ENCODE measurements at places on chromosomes 16 and 17.

GRCh38 chr17:17778308-17779014, 58.3 kb downstream of the SREBF1 start:
- no peak for DNase-seq

- DNase-seq, result no peak
These were observed 2.8 kb downstream of the ST6GALNAC1 start for GRCh38 chr17:76640550-76641380.

DNA sequence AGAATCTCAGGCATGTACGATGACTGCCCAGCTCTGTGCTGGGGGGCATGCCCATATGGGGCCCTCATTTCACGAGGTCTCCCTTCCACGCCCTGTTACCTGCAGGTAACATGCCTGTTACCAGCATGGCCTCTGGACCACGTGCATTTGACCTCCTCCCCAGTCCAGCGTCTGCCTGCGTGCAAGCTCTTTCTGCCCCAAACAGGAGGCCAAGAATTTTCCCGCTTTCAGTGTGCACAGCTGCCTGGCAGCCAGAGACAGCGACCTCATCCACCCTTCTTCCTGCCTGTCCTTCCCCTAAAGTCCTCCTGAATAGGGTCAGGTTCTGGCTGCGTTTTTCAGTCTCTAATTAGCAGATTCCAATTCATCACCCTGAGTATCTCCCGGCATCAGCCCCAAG, 306.5 kb upstream of the ZFHX3 start:
- no peak for DNase-seq

GRCh38 chr17:41539071-41539492, 11.0 kb upstream of the KRT19 start:
- DNase-seq, result no peak

DNA sequence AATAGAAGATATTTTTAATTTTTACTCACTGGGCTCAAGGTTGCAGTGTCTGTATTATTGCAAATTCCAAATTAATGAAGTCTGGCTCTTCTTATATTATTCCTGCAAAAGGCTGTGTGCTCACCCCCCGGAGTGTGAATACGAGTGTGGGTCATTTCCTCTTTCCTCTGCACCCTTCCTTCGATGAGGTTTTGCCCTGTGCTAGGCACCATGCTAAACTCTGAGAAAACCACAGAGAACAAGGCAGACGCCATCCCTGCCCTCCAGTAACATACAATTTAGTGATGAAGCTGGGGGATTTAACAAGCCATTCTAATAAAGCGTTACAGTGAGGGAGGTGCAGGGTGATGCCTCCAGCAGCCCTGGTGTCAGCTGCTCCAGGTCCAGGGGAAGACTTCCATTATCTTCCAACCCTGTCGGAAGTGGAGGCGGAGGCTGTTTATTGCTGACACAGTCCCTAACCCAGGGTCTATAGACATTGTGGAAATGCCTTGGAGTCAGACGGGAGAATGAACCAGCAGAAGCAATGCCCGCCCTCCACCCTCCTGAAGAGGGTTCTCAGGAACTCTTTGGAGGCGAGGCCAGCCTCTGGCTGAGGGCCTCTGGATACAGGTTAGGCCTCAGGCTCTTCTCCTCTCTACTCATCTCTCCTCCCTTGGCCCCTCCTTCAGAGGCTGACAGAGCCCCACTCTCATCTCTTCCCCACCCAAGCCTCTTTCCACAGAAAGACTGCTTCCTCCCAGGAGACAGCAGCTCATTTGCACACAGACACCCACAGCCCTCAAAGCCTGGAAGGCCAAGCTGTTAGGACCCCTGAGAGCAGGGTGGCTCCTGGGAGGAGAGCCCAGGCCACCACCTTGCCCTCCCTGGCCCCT, 2.0 kb upstream of the ACE start:
- DNase-seq, result no peak

GRCh38 chr16:67430504-67430976, 381 bp upstream of the HSD11B2 start:
- no peak for DNase-seq

DNA sequence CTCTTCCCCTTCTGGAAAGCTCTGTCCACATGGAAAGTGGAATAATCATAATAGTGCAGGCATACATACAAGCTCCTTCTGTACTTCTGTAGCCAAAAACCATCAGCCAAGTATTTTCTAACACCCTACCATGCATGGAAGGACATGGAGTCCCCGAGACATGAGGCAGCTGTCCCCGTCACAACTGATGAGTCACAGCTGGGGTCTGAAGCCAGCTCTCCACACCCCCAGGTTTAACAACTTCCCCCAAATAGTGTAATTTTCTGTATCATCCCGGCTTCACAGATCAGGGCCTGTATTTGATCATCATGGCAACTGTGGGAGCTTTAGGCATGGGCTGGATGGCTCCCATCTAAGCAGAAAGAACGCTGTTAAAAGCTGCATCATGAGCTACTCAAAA, 16.6 kb downstream of the C16orf96 start:
- no peak for DNase-seq

- DNase-seq, result no peak
These were observed 2.7 kb upstream of the IRX5 start for GRCh38 chr16:54928016-54928356.

- DNase-seq, result no peak
These were observed 98.9 kb downstream of the ZNF423 start for GRCh38 chr16:49756775-49757558.

DNA sequence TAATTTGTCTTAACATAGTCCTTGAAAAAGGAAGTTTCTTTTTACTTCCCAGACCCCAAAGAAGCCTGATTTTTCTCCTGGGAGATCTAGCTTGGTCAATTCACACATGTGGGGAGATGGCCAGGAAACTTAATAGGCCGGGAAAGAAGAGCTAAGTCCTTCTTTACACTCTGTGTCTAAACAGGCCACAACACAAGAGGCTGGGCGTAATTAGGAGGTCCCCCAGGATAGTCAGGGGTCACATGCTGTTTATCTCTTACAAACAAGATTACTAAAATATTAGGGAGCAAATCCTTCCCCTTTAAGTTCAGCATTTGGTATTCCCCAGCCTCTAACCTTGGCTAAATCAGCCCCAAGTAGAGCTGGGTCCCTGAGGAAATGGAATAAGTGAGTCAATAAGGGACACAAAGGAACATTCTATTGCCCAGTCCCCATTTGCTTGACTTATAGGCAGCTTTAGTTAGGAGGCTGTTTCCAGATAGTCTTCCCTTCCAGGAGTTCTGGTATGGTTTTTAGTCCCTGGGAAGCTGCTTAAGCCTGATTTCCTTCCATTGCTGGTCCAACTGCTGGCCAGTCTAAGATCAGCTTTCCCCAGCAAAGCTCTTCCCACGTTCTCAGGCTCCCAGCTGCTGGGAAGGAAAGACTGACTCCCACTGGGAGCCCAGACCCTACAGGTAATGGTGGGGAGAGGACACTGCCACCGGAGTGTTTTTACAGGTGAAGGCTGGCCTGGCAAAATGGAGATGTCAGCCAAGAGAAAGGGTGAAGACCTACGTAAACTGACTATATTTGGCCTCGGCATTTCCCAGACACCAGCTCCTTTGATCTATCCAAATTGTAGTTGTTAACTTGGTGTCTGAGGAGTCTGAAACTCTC, 14.1 kb upstream of the HOXB9 start:
- no peak for DNase-seq

GRCh38 chr17:66275651-66276050, 26.8 kb upstream of the PRKCA start:
- DNase-seq, result peak; percentile 91

DNA sequence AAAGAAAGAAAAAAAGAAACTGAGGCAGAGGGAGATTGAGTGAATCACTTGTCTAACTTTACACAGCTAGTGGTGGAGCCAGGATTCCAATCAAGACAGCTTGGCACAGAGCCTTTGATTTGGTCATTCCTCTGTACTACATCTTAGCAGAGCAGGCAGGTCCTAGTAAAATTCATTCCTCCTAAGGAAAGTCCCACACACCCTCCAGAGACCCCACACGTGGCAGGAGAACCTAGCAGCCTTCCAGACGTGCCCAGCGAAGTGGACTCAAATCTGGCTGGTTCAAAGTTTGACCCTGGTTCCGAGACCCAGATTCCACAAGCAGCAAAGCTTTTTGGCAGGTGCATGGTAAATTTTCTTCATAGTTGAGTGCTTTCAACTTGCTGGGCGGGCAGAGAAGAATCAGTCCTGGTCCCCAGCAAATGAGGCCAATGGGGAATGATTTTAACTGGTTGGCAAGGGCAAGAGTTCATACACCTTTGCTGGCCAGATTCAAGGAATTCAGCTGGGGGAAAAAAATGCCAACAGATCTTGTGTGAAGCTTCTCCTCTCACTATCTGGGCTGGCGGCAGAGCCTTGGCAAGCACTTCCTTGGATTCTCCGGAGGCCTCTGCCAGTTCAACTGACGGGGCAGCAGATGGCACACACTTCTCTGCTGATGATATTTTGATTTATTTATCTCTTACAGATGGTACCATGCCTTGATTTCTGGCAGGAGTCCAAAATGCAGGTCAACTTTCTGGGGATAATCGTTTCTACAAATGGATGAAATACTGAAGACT, 82.4 kb downstream of the GSG1L start:
- no peak for DNase-seq

DNA sequence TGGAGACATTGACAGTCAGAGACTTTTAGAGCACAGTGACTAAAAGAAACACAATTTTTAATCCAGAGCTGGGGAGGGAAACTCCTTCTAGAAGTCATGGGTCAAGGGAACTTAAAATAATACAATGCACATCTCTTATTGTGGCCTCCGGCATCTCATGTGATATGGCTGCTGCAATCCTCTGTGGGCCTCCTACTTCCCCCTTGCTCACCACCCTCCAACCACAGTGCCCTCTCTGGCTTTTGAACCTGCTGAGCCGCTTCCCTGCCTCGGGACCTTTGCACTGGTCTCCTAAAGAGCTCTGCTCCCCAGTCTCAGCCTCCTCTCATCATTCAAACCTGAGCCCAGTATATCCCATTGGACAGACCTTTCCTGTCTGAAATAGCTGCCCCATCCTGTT, 47.6 kb downstream of the HS3ST2 start:
- no peak for DNase-seq

GRCh38 chr17:51672065-51672464, 411.7 kb downstream of the UTP18 start:
- no peak for DNase-seq

- DNase-seq, result no peak
These were observed 438 bp downstream of the GRN start for GRCh38 chr17:44345454-44346026.

DNA sequence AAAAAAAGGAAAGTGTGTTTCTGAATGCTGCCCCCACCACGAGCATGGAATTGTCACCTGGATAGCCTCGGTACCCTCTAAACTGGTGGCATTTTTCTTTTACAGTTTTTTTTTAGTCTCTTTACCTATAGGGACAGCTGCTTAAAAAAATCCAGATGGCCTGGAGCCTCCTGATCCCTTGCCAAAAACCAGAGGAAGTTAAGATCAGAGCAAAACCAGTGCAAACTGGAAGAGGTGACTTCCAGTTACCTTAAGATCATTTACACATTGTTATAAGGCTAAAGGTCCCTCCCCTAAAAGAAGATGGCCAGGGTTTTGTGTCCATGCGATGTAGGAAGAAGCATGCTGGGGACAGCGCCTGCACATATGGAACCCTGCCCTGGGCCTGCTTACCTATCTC, 3.5 kb downstream of the MEFV start:
- DNase-seq, result no peak

DNA sequence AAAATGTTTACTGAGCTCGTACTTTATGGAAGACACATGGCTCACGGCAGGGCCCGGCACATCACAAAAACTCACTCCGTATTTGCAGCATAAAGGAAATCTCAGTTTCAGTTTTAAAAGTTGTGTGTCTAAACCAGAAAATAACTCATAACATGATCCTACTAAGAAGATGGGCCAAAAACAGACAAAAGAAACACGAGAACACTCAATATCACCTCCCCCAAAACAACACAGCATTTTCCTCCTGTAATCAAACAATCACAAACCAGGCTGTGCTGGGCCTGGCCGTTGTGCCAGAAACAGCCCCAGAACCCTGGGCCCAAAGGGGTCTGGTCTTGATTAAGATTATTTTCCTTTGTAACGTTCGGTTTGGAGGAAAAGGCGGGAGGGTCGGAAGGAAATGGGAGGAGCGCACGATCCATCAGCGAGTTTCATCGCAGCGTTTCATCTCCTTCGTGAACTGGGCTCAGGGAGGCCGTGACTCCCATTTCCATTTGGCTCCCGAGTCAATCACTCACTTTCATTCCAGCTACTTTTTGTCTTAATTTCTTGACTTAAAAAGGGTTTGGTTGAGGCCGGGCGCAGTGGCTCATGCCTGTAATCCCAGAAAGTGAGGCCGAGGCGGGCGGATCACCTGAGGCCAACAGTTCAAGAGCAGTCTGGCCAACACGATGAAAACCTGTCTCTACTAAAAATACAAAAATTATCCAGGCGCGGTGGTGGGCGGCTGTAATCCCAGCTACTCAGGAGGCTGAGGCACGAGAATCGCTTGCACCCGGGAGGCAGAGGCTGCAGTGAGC, 61.4 kb downstream of the NXN start:
- no peak for DNase-seq
